SIG-M5 (cell line): ENCODE measurements at places on chromosomes 1 and 21.

- DNase-seq, result no peak
These were observed 5.5 kb downstream of the CACYBP start for GRCh38 chr1:175005085-175005783.

- DNase-seq, result no peak
These were observed 857.0 kb downstream of the LTN1 start for GRCh38 chr21:28135646-28136045.

DNA sequence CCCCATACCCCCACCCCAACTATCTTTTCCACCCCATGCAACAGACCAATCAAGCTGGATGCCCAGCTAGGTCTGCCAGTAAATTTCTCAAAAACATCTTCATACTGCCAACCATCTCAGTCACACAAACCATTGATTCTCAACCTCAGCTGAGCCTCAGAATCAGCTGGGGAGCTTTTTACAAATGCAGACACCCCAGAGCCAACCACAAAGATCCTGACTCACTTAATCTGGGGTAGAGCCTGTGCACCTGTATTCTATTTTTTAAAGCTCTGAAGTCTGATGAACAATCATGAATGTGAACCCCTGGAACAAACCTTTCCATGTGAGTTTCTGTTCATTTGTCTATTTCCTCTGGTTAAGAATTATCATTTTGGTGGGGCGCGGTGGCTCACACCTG, 66.0 kb downstream of the ZNF281 start:
- DNase-seq, result no peak

GRCh38 chr1:172940174-172940855, 110.4 kb downstream of the TNFSF18 start:
- no peak for DNase-seq

GRCh38 chr1:48236716-48237470, 14.4 kb downstream of the SLC5A9 start:
- no peak for DNase-seq

- peak; percentile 69 for DNase-seq
These were observed 921 bp upstream of the MIB2 start for GRCh38 chr1:1614204-1614953.
